NCI-H1417 (cell line): ENCODE measurements at places on chromosomes 1 and 21.

GRCh38 chr1:17865912-17866739, 111.0 kb downstream of the ACTL8 start:
- no peak for DNase-seq

DNA sequence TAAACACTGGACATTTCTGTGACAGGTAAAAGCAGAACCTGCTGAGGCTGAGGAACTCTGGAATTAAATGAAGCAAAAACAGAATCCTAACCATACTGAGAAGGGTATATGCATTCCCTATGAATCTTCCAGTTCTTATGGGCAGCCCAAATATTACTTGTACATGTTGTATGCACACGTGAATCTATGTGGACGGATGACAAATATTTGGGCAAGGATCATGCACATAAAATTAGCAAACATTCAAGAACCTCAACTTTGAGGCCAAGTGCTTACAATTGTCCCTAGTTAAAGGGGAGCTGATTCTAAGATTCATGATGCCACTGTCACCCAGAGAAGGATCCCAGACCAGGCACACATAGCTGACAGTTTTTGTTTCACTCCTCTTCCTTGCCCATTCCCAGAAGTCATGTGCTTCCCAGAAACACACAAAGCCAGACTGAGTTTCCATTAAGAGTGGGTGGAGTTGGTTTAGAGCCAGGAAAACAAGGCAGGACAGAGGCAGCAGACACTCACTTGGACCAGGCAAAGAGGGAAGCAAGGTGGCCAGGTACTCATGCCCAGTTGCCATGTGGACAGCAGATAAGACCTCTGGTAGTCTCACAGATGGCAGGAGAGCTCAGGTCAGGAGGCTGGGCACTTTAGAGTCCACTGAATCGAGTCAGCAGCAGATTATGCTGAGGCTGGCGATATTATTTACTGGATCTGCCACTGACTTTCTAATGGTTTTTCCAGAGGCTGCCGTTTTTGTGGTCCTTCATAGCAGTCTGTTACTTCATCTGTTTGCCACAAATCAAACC, 25.6 kb downstream of the AK2 start:
- DNase-seq = no peak

- no peak for DNase-seq
Observed at GRCh38 chr1:18999359-18999758, 42.9 kb upstream of the IFFO2 start.

DNA sequence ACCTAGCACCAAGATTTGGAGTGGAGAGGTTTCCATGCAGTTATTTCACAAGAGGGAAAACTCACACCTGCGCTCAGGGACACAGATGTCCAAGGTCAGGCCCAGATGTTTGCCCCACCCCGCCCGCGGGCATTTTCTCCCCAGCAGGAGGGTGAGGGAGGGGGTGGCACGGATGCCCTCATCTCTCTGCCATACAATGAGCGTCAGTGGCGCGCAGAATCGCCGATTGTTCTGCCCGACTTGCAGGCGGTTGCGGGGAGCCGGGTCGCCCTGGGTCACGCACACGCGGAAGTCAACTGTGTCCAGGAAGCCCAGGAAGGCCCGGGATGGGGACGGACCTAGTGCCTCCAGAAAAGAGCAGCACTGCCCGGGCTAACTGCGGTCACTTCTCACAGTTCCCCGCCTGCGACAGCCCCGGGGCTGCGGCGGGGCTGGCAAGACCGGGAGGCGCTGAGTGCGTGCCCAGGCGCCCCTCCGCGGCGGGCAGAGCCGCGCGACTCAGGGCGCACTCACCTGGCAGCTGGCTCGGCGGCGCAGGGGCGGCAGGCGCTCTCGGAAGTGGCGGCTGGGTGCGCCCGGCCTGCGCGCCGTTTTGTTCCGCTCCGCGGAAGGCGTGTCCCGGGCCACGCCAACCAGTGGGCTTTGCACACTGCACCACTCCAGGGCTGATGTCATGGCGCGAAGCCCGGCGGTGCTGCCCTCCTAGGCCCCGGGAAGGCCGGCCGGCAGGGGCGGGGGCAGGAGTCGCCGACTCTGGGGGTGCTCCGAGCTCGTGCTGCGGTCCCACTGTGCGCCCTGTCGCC, at the start of gene CSRP1:
Gene CSRP1 (minus strand): TSS at position 567 of the 803 bp plus-strand sequence. CDS start 10,820 bp downstream, outside the sequence.
- peak; percentile 53 for DNase-seq

GRCh38 chr1:241097479-241097878, 259.5 kb downstream of the RGS7 start:
- DNase-seq = no peak

GRCh38 chr1:215082532-215083382, at the start of gene KCNK2:
TSS of gene KCNK2 (plus strand) at chr1:215082737. CDS start at chr1:215083386, 649 bp downstream.
- DNase-seq = no peak

- DNase-seq = no peak
Observed at GRCh38 chr1:198199105-198199504, 42.3 kb downstream of the NEK7 start.

GRCh38 chr1:12416744-12417143, 186.9 kb downstream of the VPS13D start:
- DNase-seq = no peak

DNA sequence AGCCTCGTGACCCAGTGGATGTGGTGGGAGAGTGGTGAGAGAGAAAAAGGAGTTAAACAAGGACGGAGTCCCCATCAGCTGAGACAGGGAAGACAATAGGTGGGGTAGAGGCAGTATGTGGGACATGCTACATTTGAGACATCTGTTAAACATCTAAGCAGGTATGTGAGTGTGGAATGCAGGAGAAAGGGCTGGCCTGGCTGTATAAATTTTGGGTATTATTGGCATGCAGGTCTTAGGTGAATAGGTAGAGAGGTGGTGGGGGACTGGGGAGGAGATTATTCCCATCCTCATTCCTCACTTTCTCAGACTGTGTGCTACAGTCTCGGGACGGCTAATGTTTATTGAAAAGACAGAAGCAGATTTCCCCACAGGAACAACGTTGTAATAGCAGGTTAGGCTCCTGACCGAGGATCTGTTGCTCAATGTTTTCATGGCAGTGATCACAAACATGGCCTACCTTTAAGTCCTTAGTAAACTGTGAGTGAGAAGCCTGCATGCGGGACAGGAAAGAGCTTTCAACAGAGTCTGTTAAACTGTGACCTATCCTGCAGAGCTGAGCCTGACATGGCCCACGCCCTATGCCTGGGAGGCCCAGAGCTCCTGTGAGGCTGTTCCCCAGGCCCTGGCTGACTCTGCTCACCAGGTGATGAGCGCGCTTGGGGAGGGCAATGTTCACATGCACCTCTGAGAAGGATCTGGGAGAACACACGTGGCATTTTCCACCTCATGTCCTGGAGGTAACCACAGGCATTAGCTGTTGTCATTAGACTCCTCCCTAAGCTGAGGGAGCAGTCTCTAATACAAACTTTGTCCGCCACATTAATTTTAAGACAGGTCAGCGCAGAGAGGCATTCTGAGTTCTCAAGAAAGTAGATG, 16.5 kb downstream of the VSIG8 start:
- DNase-seq = no peak

- peak; percentile 16 for DNase-seq
Observed at GRCh38 chr1:66542314-66542713, 8.4 kb downstream of the SGIP1 start.

DNA sequence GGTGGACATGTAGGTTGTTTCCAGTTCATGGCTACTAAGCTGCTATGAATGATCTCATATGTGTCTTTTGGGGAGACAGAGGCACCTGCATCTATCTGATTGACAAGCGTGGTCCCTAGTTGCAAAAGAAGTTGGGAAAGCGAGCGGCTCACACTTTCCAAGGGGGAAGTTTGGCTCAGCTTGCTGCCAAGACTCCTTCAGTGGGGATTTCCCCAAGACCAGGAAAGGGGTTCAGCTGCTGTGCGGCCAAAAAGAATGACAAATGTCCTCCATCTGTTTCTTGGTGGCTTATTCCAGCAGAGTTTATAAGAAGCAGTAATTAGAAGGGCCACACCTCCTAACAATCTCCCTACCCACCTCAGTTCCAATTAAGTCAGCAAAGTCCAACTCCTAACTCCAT, 128.5 kb upstream of the GALNT2 start:
- no peak for DNase-seq

DNA sequence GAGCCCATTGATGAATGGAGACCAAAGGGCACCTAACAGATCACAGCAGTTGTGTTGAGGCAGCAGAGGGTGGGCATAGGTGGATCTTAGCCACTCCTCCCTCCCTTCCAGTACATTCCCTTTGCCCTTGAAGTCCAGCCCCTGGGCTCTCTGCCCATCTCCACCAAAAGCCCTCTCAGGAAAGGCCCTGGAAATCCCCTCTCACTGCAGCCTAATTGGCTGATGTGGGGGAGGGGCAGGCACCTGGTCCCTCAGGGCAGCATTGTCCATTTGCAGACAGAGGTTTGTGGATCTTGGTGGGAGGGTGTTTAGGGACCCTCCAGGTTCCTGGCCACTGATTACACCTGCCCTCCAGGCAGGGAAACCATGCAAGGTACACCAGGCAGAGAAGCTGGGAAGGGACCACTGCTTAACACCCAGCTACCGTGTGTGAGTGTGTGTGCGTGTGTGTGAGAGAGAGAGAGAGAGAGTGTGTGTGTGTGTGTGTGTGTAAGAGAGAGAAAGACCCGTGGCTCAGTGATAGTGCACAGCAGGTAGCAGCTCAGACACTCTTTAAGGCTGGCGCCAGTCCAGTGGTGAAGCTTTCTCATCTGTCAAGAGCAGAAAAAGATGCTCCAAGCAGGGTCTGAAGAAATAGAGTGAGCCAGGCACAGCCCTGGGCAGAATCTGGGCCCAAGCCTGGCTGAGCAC, 71.1 kb downstream of the MATN1 start:
- DNase-seq = peak; percentile 77

DNA sequence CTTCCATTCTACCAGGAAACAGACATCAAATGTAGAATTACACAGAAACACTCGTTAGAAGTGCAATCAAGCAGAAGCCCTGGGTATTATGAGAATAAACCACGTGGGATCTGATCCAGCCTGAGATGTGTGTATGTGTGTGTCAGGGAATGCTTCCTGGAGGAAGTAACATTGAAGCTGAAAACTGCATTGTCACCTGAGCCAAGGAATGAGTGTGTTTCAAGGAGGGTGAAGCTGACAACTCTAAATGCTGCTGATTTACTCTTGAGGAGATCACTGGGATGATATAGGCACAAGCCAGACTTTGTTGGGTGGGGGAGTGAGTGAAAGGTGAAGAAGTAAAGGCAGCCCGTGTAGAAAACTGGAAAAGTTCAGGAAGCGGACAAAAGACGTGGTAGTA, 27.6 kb downstream of the FAAH start:
- DNase-seq = no peak

- DNase-seq = no peak
Observed at GRCh38 chr1:12075195-12076114, 12.4 kb downstream of the TNFRSF8 start.

GRCh38 chr1:97849345-97850340, 71.2 kb downstream of the DPYD start:
- DNase-seq = peak; percentile 81

DNA sequence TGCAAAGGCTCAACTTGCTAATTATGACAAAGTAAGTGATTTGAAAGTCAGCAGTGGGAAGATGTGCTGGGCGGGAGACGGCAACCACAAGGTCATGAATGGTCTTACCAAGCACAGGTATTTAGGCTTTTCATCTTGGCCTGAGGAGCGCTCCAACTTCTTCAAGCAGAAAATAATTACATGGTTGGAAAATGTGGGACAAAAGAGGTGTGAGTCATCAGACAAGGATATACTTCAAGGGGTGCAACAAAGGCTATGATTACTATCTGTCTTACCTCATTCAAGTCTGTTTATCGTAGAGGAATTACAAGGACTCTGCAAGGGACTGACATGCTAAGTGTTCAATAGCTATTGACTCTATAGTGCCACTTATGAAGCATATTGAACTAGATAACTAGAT, 2005.7 kb downstream of the MRPL39 start:
- no peak for DNase-seq

DNA sequence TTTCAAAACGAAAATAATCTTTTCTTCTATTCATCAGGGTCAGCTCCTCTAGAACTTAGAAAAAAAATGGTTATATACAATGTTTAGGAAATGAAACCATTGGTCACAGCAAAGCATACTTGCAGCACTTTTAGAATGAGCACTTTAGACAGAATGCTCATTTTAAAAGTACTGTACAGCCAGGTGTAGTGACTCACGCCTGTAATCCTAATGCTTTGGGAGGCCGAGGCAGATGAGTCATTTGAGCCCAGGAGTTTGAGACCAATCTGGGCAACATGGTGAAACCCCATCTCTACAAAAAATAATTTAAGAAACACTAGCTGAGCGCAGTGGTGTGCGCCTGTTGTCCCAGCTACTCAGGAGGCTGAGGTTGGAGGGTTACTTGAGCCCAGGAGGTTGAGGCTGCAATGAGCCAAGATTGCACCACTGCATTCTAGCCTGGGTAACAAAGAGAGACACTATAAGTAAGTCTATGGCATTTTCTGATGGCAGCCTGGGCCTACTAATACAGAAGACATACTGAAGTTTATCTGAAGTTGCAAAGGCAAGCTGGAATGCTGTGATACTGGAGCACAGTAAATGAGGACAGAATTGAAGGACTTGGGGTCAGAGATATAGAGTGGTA, 48.9 kb upstream of the ZNF326 start:
- no peak for DNase-seq

DNA sequence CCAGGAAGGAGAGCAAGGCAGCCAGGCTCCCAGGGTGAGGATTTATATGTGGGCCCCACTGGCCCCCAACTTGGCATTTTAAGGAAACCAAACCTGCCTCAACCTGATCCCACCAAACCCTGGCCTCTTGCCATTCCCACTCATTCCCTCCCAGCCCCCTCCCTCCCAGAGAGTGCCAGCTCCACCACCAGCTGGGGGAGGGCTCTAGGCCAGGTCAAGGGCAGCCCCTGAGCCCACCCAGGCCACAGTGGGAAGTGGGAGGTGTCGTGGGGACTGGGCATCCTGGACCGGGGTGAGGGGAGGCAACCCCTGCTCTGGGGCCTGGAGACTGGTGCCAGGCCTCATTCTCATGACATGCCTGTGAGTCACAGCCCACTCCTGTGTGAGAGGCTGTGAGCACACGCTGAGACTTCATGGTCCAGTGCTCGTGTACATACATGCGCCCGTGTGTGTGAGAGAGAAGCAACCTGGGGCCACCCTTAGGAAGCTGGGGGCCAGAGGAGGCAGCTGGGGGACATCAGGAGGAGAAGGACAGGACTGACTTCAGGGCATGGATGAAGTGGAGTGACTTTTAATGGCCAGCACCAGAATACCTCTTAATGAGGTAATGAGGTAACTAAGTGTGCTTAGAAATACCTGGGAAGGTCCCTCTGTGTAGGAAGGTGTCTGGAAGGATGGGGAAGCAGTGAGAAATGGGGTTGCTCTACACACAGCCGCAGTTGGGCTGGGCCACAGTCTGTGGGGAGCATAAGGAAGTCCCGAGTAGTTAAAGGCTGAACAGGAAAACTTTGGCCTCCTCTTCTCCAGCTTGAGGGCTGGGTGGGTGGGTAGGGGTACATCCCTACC, at the start of gene S100A2:
Gene S100A2 (minus strand): TSS at position 316 of the 846 bp plus-strand sequence. CDS start 1,967 bp downstream, outside the sequence.
- peak; percentile 35 for DNase-seq
